CD4-positive, alpha-beta T cell treated with Interleukin-4 for 1 hour (primary cell): ENCODE measurements at places on chromosomes 2 and 18.

DNA sequence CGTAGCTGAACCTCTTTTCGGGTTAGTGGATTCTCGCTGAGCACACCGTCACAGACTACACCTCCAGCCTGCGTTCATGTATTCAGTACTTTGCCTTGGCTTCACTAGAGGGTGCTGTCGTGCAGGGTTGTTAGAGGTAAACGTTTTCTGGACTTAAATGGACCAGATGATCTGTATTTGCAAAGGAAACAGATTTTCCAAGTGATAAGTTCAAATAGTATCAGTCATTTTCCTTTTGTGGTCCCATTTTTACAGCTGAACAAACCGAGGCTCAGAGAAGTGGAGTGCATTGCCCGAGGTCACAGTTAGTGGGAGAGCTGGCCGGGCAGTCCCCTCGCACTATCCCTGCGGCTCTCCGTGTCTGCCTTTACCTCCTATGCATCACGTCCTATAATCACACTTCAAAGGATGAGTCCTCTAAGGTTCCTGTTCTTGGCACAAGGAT lies 125.9 kb downstream of the MAP4K4 start:
- peak; percentile 76 for DNase-seq

DNA sequence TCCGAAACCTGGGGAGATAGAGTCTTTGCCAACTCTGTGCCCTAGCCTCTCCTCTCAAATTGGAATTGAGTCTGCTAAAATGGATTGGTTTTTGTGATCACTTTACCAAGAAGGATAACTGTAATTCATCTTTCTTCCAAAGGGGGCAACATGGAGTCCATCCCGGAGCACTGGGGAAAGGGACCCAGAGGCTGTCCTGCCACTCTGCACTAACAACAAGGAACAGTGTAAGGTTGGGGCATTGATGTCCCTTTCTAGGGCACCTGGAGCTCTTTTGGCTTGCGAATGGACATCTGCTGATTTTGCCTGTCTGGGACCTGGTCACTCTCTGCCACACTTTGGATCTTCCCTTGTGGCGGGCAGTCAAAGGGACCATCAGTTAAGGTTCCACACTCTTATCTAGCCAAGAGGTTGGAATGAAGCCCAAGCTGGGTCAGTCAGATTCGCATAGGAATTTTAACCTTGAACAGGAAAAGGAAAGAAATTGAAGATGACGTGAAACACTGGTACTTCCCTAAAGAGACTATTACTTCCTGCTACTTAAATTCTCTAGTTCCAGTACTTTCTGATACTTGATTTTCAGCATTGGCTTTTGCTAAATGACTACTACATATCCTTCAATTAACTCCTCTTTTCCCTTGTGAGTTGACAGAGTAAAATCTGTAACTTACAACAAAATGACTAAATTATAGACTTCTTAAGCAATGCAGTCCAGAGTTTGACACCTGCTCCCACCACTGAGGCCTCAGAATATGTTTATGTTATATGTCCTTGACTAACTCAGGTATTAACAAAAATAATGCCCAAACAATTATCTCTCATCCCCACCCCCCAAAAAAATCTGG lies 64.7 kb upstream of the KLF7 start:
- no peak for DNase-seq

DNA sequence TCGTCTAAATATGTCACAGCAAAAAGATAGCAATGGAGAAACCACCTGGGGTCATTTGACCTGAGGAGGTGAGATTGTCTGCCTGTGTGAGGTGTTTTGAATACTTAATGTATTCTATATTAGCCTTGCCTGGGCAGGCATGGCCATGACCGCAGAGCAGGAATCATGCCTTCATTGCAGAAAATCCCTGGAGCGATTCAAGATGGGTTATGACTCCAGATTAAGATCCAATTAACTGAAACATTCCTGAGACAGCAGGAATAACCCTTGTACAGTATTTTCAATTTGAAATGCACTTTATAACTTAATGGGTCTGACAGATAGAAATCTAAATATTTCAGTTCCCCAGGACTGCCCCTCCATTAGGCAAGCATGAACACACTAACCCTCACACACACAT lies 227.3 kb upstream of the RAB6C start:
- no peak for DNase-seq

- DNase-seq: peak; percentile 1
These were observed 1.1 kb downstream of the GLI2 start for GRCh38 chr2:120736624-120737339.

DNA sequence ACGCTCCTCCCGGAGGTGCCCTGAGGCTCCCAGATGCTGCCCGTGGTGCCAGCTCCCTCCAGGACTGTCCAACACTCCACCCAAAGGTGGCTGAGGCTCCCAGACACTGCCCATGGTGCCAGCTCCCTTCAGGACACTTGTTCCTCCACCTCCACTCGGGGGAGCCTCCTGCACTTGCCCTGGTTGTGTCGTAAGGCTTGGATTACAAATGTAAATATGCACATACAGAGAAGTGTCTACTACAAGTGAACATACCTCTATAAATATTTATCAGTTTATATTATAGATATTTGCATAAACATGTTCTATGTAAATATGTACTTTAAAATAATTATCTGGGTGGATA lies 143.3 kb downstream of the PXDN start:
- no peak for DNase-seq

GRCh38 chr18:59627414-59627813 lies 69.8 kb downstream of the CCBE1 start:
- DNase-seq: no peak

GRCh38 chr2:181523756-181524155 lies 66.6 kb downstream of the ITGA4 start:
- no peak for DNase-seq

DNA sequence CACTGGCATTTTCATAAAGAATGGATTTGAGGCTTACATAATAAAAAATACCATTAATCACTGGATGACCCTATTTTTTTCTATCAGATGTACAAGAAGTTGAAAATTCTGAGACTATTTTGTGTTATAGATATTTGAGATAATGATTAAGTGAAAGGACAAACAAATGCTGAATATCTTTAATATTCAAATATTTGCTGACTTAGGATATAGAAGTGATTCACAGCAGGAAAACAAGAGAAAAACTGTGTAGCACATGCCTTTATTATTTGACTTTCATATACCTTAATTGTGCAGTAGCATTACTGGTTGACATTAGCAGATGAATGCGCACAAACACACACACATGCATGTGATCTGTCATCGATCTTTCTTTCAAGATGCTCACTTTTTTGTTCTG lies 766.5 kb downstream of the SATB2 start:
- no peak for DNase-seq

GRCh38 chr2:127508631-127509034 lies 17.7 kb downstream of the IWS1 start:
- DNase-seq: no peak

- DNase-seq: peak; percentile 74
These were observed at the start of gene ASTL for GRCh38 chr2:96138179-96139145. ASTL (minus strand) TSS chr2:96138502; CDS start chr2:96138436, 66 bp downstream.

DNA sequence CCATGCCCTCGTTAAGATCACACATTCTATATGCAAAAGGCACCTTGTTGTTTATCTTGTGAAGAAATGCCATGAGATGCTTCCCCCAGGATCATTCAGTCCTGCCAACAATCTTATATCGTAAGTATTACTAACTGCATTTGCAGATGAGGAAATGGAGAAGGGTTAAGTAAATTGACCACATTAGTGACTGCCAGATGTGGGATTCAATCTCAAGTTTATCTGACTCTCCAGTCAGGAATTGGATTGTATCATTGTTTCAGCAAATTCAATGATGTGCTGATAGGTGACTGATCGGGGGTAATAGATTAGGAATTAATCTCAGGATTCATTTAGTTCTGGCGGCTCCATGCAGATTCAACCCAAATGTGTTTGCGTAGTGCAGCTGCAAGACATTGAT lies 106.2 kb downstream of the CNTNAP5 start:
- no peak for DNase-seq

DNA sequence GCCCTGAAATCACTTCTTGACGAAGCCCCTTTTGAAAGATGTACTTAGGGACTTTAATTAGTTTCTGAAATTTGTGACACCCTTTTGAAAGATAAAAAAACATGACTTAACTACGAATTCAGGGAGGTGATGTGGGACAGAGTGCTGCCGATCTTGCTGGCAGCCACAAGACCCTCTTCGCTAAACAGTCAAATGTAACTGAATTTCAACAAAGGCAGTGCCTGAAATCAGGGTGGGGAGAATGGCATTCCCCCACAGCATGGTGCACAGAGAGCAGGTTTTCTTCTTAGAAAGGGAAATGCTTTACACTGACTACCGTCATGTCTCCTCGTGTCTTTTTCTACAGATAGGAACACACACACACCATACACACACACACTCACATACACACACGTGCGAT lies 640.2 kb upstream of the POU3F3 start:
- no peak for DNase-seq

DNA sequence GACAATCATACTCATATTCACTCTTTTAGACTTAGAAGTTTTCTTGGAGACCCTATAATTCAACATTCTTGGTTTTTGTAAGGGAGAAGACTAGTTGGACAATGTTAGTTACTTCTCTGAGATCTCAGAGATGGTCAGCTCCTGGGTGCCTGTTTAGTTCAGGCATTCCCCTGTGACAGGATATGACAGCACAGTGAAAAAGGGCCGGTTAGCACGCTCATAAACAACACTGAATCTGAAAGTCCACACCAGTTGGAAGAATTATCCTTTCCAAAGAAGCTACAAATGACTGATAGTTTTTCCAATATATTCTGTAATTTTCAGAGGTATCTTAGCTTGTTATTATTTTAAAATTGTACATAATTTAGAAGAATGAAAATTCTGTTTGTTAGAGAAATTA lies 75.7 kb downstream of the ADAM23 start:
- no peak for DNase-seq

- no peak for DNase-seq
These were observed 58.2 kb downstream of the GLI2 start for GRCh38 chr2:120793682-120794403.

- DNase-seq: no peak
These were observed 26.9 kb upstream of the CDH19 start for GRCh38 chr18:66630831-66631230.

DNA sequence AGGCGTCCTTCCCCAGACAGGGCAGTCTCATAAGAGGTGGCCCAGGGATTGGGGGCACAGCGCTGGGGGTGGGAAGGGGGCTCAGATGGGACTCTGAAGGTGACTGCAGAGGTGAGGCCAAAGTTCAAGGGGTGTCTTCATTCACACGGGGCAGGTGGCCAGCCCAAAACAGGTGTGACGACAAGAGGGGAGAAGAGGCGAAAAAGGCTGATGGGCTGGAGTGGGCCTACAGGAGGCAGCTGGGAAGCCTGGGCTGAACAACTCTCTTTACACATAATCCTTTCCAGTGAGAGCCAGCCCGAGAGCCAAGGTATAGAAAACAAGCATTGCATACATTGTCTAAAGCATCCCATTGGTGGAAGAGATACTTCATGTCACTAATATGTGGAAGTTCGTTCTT lies 130.9 kb upstream of the ASB18 start:
- no peak for DNase-seq

- DNase-seq: no peak
These were observed 31.3 kb downstream of the GALNT3 start for GRCh38 chr2:165762723-165763122.

GRCh38 chr2:238278626-238279323 lies 9.6 kb downstream of the PER2 start:
- DNase-seq: no peak

GRCh38 chr2:216463148-216463547 lies 35.5 kb upstream of the RPL37A start:
- no peak for DNase-seq

DNA sequence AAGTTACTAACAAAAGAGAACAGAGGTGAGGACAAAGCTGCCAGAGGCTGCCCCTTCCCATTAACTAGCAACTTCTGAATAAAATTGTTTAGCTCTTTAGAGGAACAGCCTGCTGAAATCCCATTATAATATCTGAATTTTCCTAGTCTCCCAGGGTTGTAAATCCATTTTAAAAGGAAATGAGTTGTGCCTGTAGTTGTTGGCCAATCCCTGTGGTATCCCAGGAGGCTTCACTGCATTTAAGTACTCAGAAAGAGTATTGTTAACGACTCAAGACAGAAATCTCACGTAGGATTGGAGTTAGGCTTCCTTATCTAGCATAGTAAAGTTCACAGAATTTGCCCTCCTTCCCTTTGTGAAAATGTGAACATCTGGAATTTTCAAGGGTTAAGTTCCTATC lies 8.9 kb downstream of the LAPTM4A start:
- DNase-seq: no peak

DNA sequence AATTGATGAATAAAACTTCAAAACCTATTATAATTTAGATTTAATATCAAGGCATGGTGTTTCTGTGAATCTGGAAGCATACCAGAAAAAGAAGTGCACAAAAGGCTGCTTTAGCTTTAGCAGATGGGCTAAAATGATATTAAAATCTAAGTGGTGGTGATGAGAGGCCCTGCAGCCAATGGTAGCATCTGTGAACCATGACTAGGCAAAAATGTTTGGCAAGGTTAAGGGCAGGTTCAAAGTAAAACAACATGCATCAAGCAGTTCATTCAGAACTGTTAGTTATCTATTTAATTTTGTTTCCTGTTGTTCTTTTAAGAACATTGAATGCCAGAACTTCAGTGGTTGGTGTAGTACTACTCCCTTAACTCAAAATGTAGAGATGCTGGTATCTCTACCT lies 1736.9 kb upstream of the CELF4 start:
- no peak for DNase-seq

DNA sequence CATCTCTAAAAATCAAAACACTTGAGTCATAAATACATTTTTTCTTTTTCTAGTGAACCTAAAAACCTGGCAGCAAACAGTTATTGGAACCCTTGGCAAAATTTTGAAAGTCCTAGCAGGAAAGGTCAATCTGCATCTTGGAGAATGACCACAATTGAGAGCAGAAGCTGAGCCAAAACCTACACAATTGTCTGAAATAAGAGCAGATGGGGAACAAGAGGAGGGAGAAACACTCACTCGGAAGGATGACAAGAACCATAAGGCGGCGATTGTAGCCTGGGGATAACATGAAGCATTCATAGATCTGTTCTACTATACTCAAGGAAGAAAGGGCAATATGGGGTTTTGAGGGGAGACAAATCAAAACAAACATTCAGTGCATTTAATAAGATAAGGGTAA lies 117.0 kb downstream of the CHN1 start:
- DNase-seq: no peak

DNA sequence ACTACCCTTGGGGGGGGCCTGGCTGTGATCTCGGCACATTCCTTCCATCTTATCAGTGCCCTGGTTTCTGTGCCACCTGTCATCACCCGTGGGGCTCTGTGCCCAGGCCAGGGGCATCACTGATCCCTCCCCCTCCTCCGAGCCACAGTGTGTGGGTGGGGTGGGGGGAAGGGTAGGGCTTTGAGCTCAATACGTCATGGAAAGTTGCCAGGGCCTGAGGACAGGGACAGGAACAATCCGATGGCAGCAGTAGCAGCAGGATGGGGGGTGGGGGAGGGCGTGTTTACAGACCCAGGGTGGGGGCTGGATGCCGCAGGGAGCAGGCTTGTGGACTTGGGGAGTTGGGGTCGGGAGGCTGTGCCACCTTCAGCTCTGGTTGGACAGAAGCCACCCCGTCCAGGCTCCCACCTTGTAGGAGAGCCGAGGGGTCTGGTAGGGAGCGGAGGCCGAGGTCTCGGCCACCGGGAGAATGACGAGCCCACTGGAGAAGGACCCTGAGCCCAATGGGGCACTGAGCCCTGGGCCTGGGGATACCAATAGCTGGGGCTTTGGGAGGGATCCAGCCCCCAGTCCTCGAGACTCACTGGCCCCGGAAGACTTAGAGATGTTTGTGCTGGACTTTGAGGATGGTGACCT lies 3.5 kb downstream of the SLC4A3 start:
- DNase-seq: no peak

- DNase-seq: no peak
These were observed 461.4 kb upstream of the SPHKAP start for GRCh38 chr2:228642861-228643260.
